Stimulated activated CD4-positive, alpha-beta T cell treated with anti-CD3 and anti-CD28 coated beads, Interleukin-1b, Interleukin-23, amount 100 ng/mL, for 4 hours (primary cell): ENCODE measurements at places on chromosomes 5 and 9.

DNA sequence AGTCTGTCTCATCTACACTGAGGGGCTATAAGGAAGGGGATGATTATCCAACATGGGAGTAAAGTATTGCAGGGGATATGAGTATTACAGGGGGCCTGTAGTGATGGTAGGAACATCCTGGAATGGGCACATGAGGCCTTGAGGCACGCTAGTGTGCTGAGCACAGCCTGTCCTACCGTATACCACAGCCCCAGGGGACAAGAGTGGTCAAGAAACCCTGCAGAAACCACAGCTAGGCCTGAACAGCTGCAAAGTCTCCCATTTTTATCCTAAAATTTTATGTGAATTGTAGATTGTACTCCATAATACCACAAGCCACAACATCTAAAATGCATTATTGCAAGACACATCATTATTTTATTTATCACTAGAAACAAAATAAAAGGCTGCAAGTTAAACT, 136.3 kb upstream of the ASTN2 start:
- DNase-seq = no peak

GRCh38 chr9:128408963-128409431, 11.7 kb upstream of the CERCAM start:
- no peak for DNase-seq

DNA sequence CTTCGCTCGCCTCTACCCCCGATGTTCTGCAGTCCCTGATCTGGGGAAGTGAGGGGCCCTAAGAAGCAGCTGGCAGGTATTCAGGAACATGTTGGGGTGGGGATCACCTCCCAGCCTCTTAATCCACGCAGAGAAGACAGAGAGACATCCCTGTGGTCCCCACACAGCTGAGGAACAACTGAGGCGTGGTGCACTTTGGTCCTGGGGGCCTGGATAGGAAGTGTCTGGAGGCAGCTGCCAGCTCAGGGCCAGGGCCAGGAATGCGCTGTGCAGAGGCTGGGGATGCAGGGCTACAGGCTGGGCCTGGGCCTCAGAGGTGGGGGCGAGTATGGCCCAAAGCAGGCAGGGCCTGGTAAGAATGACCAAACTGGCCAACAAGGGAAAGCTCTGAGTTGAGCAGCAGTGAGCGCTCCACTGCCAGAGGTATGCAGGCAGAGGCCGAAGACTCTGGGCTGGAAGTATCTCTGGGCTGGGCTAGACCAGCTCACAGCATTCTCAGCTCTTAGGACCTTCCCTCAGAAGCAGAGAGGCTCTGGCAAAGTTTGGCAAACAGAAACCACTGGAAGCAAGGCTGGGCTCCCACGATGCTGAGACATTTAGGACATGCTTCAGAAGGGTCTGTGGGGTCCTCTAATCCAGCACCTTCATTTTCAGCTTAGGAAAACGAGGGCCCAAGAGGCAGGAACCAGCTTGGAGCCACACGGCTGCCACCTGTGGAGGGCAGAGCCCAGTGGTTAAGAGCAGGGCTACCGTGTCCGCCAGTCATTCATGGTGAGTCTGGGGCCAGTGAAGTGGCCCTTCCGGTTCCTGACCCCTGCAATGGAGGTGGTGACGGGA, 174.4 kb downstream of the GAPVD1 start:
- DNase-seq = no peak

DNA sequence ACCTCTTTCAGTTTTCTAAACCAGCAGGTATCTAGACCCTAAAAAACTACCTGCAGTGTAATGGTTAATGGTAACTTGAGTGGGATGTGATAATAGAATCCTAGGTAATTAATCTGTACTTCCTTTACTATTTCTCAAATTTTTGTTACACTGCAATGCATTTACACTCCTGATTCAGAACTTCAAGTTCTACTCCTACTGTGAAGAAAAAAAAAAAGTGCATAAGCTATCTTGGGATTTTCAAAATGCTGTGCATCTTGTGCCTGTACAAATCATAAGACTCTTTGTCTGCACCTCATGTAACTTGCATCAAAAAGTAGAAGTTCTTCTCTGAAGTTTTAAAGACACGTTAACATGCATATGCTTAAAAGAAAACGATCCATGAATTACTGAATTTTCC, 554.1 kb downstream of the CETN3 start:
- DNase-seq = no peak

DNA sequence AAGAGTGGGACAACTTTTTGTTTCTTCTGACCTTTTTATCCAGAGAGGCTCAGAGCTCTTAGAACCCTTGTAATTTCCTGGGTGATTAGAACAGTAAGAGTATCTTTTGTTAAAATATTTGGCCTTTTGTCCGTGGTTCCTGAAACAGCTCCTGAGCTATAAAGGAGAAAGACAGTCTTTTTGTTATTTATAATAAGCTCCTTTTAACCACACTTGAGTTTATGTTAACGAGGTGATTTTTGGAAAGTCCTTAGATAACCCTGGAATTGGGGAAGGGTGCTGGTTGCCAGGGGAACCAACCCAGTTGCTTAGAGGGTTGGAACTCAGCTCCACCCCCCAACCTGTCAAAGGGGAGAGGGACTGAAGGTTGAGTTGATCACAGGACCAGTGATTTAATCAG, 4.8 kb downstream of the ZNF483 start:
- DNase-seq = no peak

DNA sequence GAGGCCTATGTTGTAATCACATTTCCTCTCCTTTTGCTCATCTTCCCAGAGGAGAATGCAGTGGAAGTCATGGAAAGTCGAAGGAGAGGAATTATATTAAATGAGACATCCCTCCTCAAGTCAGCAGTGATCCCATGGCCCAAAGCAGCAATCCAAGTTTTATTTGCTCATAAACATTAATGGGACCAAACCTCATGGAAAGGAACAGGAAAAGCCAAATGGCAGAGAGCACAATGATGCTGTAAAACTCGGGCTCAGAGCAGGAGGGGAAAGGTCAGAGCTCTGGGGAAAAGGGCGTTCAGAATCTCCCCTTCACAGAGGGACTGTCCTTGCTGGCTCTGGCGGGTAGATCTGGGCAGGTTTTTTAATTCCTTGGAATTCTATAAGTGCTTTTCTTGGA, 175.8 kb downstream of the C5orf15 start:
- DNase-seq = no peak

DNA sequence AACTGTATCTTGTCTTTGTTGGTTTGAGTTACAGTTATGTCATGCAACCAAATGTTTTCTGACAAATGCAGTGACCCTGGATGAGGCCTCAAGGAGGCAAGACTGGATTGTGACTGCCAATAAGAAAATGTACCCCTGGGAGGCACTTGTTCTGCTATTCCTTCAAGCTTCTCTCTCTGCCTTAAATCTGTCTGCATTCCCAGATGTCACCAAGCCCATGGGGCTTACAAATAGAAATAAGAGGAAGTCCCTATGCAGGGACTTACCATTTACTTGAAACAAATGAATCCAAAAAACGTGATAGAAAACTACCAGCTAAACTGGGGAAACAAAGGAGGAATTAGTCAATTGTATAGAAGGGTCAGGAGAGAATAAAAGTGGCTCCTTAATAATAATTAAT, 8.2 kb upstream of the PARP8 start:
- no peak for DNase-seq

- no peak for DNase-seq
Measured at GRCh38 chr5:107696498-107696897, 25.8 kb upstream of the EFNA5 start.

DNA sequence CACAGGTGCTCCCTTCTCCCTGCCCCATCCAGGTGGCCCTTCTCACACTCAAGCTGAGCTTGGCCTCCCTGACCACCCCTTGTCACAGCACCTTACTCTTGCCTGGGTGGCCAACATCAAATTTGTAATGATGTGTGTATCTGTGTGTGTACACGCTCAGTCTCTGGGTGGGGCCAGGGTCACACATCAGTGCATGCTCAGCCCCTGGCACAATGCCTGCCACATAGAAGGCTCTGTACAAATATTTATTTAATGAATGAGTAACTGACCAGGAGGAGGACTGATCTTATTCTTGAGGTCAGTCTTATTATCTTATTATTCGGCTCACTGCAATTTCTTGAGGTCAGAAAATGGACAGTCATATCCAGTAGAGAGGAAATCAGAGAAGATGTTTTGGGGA, 41.3 kb upstream of the HAND1 start:
- no peak for DNase-seq

- DNase-seq = no peak
Measured at GRCh38 chr5:1666812-1667588, 132.6 kb downstream of the MRPL36 start.

- DNase-seq = no peak
Measured at GRCh38 chr9:123478160-123478559, 122.2 kb downstream of the CRB2 start.

DNA sequence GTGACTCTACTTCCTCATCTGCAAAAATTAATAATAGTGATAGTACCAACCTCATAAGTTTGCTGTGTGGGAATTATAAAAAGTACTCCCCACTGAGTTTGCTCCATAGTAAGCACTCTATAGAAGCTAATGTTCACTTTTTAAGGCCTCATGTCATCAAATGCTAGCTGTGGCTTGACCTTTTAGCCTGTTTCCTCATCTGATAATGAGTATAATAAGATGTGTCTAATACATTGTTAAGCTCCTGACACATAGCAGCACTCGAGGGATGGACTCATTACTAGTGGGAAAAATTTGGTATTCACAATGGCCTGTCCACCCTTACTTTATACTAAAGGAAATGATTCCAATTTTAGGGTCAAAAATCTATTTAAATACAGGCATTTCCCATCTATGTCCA, 26.1 kb upstream of the CAST start:
- DNase-seq = no peak

DNA sequence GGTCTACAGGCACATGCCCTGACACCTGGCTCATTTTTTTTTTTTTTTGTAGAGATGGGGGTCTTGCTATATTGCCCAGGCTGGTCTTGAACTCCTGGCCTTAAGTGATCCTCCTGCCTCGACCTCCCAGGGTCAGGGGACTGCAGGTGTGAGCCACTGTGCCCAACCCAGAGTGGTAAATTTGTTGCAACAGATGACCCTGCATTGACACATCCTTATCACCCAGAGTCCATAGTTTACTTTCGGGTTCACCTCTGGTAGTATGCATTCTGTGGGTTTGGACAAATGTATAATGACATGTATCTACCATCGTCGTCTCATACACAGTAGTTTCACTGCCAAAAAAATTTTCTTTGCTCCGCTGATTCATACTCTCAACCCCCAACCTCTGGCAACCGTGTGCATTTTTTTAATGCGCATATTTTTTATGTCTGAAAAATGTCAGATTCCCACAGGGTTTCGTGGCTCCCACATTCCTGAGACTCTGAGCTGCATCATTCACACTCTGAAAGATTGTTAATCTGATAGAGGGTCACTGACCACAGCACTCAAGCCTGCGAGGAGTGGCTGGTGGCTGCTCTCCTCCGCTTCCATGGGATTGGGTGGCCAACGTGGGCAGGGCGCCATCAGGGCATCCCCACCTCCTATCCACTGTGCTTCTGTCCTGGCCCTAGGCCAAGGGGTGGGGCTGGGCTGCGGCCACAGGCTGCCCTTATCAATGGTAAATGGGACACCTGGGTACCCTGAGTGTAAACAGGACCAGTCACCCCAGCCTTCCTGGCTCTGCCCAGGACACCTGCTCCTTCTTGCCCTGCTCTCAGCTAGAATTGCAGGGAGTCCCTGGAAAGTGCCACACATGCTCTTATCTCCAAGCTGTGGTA, 9.6 kb downstream of the NDST1 start:
- no peak for DNase-seq

- no peak for DNase-seq
Measured at GRCh38 chr5:147750065-147750464, 32.5 kb downstream of the JAKMIP2 start.
